ENCODE measurements at places on chromosomes 2 and 18.

GRCh38 chr2:10561288-10562035, 113.3 kb upstream of the ODC1 start:
- no peak for DNase-seq

DNA sequence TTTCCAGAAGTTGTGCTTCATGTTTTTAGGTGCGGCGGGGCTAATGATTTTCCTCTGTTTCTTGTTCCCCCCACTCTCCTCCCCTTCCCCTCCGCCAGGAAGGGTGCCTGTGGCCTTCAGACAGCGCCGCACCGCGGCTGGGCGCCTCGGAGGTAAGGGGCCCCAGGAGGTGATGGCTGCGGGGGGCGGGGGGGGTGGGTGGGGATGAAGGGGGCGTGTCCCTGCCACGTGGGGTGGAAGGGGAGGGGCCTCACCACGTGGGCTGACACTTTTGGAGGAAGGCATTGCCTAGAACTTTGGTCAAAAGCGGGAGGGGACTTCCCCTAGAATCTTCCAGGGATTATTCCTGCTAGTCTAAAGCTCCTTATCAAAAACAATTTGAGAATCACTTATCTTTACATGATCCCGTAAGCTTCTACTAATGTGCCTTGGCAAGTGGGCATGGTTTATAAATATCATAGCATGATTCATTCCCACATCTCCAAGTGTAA, 83.1 kb downstream of the FAM210A start:
- no peak for DNase-seq

- DNase-seq: no peak
Observed at GRCh38 chr18:363301-364085, 95.6 kb upstream of the THOC1 start.

- DNase-seq: no peak
Observed at GRCh38 chr2:174263997-174264396, 15.7 kb upstream of the OLA1 start.
